ENCODE measurements at places on chromosomes 1 and 21.

- no peak for DNase-seq
Observed at GRCh38 chr1:234393190-234393589, 19.9 kb downstream of the COA6 start.

DNA sequence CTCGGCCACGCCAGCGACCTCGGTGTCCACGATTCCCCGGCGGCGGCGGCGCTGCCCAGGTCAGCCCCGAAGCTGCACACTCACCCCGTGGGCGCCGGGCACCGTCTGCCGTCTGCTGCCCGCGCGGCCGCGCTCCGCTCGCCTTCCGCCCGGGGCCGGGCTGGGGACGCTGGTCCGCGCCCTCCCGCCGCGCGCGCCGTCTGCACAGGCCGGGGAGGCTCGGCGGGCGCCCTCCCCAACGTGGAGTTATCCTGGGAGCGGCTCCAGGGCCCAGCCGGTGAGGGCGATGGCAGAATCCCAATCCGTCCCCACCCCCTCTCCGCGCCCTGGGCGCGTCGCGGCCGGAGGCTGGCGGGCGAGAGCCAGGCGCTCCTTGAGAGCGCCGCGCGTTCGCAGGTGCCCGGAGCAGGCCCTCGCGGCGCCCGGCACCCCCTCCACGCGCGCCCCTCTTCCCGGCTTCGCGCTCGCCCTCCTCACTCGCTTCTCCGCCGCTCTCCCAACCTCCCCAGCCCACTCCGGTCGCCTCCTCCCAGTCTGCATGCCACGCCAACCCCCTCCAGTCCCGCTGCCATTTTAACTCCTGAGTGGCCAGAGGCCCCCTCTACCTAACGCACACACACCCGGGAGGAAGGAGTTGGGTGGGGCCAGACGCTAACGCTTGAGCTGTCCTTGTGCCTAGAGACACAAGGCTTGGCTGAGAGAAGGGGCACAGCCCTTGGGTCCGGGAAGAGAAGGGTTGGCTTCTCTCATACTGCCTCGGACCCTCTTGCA, at the start of gene LRRN2:
Gene LRRN2 (minus strand): TSS at position 503 of the 771 bp plus-strand sequence. CDS start 65,746 bp downstream, outside the sequence.
- no peak for DNase-seq

DNA sequence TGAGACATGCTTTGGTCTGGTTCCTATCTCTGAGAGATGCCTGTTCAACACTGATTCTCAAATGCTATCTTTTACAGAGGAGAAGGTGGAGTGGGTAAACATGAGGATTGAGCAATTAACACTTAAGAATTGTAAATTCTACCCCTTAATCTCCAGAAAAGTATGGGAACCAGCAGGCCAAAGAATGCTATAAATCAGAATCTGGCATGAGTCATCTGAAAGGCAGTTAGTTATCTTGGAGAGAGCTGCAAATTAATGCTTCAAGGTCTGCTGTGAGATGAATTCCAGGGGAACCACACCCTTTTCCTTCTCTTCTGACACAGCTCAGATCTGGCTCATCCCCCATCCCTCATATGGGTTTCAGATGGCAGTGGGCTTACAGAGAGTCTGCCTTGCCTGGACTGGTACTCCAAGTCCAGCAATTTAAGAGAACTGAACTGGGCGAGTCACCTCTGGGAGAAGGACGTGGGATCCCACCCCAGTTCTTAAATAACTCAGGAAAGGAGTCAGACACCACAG, 5.2 kb downstream of the S100A10 start:
- no peak for DNase-seq

- no peak for DNase-seq
Observed at GRCh38 chr1:32953495-32953894, 11.1 kb downstream of the RNF19B start.

Data from NCI-H526 treated with DMSO at 0.1 percent for 48 hours (cell line).